ENCODE measurements at places on chromosomes 7 and 10.

- no peak for DNase-seq
These were observed 29.2 kb downstream of the CYP2W1 start for GRCh38 chr7:1012004-1012715.

DNA sequence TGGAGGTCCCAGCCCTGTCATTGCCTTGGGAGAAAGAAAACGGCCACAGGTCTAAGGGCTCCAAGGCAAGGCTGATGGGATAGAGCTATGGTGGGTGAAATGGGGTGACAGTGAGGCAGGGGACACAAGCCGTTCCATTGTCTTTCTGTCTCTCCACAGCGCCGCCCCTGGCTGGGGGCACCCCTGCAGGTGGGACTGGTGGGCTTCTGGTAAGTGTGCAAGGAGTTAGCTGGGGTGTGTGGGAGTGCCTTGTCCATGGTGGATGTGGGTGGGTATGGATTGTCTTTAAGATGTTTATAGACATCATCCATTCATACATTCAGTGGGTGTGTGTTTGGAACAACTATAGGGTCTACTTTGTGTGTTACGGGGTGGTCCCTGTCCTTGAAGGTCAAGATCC, 7.5 kb downstream of the SFXN3 start:
- no peak for DNase-seq

DNA sequence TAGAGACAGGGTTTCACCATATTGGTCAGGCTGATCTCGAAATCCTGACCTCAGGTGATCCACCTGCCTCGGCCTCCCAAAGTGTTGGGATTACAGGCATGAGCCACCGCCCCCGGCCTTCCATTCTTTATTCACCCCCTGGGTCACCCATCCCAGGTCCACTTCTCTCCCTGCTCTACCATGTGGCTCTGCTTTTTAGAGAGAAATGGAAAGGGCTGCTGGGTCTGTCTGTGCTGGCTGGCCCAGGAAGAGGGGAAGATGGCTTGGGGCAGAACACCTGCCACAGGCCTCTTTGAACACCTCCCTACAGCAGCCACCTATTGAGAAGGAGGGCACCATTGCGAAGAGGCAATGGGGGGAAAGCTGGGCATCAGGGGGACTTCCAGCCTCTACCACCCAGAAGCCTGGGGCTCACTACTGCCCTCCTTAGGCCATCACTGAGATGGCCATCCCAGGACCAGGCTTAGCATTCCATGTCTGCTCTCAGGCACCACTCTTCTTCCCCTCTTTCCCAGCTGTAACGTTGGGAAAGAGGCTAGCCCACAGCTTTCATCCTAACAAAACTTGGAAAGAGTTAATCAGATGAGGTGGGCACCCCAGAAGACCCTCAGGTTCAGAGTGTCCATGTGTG, 256.3 kb downstream of the GRID1 start:
- DNase-seq, result no peak

- no peak for DNase-seq
These were observed 4.4 kb upstream of the BET1 start for GRCh38 chr7:94008537-94008936.

DNA sequence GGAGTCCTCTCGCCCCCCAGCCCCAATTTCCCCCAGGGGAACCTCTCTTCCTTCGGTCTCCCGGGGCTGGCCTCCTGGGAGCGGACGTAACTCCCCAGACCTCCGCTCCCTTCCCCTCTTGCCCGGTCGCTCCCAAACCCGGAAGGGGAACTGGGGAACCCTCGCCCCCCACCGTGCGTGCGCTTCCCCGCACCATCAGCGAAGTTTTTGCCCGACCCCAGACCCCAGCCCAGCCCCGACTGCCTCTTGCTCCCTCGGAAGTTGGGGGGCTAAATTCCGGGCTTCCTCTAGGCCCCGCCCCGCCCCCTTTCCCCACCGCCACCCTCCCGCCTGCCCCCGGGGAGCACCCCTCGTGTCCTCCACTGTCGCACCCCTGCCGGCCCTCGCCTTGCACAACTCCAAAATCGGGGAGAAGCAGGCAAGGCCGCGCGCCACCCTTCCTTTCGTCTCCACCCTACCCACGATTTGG, 436 bp downstream of the GNB2 start:
- DNase-seq, result no peak

- DNase-seq, result no peak
These were observed 93.8 kb downstream of the MAP3K8 start for GRCh38 chr10:30527623-30528428.

DNA sequence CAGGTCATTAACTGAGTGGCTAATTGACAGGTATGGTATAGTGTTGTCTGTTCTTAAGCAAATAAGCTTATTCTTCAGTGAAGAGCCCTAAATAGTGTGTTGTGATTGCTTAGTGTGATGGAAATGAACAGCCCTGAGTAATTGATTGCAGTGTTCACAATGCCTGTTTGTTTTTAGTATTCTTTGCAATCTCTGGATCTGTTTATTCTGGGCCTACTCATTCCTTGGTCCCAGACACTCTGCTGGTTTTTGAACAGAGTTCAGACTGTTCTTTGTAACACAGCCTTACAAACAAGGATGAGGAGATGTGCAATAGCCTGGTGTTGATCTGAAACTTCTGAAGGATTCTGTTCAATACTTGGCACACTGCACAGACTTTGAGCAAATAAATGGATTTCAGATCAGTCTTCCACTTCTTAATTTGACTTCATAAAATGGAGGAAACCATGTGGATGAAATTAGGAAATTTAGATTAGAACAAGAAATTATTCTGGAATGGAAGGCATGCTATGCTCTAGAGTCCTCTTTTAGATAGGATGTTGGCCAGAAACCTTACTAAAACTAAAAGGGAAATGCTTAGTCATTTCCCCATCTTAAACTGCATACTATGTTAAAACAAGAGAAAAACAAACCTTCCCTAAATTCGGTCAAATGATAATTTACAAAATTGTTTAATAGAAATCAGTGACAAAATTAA, 444.2 kb upstream of the SEMA3D start:
- no peak for DNase-seq

- no peak for DNase-seq
These were observed 22.3 kb upstream of the RHBDD2 start for GRCh38 chr7:75856536-75856935.

- no peak for DNase-seq
These were observed 11.2 kb upstream of the C7orf33 start for GRCh38 chr7:148579366-148579765.

- no peak for DNase-seq
These were observed 111.4 kb upstream of the PPIF start for GRCh38 chr10:79235765-79236432.

DNA sequence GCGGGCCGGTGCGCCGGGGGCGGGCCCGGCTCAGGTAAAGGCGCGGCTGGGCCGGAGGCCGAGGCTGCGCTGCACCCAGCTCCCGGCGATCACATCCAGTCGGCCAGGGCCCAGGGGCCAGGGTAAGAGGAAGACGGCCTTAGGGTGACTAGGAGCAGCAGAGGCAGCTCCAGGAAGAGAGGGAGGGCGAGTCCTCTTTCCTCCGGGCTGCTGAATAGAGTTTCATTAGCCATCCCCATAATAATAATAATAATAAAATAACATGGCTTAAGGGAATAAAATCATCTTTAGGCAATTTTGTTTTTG, 44.8 kb upstream of the CDK1 start:
- peak; percentile 65 for DNase-seq

DNA sequence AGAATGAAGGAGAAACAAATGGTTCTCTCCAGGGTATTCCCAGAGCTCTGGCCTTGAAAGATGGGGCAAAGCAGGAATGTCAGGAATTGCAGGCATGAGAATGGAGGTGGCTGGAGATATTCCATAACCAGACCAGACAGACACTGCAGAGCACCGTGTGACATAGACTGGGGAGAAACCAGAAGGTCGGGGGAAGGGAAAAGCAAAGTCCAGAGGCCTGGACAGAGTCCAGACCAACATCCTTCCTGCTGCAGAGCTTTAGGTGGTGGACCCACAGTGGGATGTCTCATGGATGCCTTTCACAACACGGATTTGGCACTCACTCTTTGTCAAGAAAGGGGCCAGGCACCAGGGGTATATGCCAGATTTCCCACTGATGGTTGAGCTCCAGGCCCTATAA, 177.2 kb upstream of the INHBA start:
- DNase-seq, result no peak

GRCh38 chr10:7264313-7264756, 146.5 kb downstream of the SFMBT2 start:
- DNase-seq, result peak; percentile 29

- DNase-seq, result no peak
These were observed 25.6 kb upstream of the CRTAC1 start for GRCh38 chr10:98055841-98056516.

- no peak for DNase-seq
These were observed 718.9 kb downstream of the GRID1 start for GRCh38 chr10:85647741-85648140.

DNA sequence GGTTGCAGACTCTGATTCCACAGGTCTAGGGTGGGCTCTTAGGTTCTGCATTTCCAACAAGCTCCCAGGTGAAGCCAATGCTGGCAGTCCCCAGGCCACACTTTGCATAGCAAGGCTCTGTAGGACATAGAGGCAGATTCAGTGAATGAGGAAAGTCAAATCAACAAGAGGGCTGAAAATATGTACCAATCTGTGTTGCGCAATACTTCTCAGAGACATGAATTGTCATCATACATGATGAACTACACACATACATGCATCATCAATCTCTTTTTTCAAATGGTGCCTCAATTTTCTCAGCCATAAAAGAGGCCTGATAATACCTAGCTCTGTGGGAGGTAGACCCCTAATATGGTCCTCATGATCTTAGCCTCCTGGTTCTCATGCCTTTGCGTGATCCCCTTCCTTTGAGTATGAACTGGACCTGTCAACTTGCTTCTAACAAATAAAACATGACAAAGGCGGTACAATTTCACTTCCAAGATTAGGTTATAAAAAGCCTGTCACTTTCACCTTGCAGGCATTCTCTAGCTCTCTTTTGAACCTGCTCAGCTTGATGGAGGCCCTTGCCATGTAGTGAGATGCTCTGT, 49.0 kb downstream of the PIK3CG start:
- DNase-seq, result no peak

DNA sequence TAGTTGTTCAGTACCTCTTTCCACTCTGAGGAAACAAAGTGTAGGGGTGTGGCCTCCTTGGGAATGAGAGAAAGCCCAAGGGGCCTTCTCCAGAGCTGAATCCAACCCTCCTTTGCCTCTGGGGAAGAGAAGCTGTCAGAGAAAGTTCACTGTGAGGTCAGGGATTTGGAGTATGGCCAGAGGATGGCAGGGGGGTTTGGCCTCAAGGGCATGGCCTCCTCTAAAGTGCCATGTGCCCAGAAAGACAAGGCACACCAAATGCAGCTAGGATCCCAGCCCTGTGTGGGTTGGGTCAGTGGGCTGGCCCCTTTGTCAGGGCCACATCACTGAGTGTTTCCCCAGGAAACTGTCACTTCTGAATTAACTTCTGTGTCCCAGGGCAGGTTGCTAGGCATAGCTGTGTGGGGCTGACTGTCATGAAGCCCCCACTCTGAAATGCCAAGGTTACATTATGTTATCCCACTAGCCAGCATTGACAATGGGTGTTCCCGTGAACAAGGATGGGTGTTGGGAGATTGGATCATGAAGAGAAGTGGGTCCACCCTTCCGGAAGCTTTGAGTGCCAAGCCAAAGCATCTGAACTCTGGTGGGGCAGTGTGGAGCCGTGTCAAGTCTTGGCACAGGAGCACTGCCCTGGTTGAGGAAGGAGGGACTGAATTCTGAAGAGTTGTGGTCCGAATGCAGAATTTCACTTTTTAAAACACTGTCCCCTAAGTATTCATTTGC, 123.3 kb downstream of the ZMIZ1 start:
- DNase-seq, result no peak

DNA sequence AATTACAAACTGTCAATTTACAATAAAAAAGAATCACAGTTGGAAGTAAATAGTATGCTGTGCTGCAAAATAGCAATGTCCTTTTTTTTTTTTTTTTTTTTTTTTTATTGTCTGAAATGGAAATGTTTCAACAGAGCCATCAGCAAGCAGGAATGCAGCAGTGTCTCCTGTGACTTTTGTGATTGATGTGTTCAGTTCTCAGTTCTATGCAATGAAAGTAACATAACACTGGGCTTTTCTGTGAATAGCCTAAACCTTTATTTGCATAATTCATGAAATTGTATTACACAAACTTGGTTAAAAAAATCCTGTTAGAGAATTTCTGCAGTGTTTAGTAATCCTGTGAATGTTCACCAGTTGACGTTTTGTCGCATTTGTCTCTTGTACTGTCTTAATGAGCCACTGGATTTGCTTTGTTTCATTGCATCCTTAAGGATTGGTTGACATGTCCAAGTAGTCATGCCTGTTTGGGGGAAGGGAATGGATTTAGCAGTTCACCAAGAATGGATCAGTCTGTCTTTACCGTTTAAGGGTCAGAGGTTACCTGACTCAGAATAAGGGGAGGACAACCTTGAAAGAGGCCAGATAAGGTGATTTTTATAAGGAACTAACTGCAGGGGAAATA, 192.7 kb downstream of the MLLT10 start:
- no peak for DNase-seq

- DNase-seq, result no peak
These were observed 186.4 kb downstream of the CACNA2D1 start for GRCh38 chr7:82257118-82257695.

DNA sequence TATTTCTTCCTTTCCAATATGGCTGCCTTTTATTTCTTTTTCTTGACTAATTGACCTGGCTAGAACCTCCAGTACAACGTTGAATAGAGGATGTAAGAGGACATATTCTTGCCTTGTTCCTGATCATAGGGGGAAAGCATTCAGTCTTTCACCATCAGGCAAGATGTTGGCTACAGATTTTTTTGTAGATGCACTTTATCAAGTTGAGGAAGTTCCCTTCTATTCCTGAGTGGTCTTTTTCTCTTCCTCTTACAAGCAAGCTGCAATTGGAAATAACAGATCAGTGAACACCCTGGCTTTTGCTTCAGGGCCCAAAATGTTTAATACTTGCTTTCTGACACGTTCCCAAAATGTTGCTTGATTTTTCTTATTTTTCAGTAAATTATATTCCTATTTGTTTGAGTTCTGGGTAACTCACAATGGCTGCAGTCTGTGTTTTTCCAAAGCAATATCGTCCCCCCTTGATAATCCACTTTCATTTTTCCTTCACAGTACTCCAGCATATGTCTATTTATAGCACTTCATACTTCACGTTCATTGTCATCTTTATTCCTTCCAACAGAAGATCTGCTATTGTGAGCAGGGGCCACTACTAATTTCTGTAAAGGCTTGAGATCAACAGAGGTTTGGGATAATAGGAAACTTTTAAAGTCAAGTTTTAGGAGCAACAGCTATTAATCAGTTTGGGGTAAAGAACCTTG, 11.7 kb downstream of the CPEB3 start:
- no peak for DNase-seq

- DNase-seq, result peak; percentile 18
These were observed 18.7 kb downstream of the LCOR start for GRCh38 chr10:96850825-96851224.

All from A549 (cell line).